Gastrocnemius medialis (tissue), 4 donors: ENCODE measurements at places on chromosomes 12 and 14. TPM values are rescaled to one million over a fixed set of nuclear protein-coding genes. Genes with fewer than 3 reads are reported as not detected.
A peak's percentile ranks its signal among the peaks of the same experiment; 100 is the strongest.

DNA sequence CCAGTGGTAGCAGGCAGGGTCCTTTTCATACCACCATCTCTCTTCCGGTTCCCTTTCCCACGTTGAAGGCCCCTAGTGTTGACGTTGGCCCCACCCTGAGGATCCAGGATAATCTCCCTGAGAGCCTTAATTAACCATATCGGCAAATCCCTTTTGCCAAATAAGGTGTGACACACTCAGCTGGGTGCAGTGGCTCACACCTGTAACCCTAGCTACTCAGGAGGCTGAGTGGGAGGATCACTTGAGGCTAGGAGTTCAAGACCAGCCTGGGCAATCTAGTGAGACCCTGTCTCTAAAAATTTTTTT lies 2.8 kb upstream of the TMEM119 start:
- DNase-seq: no peak

The IL31 gene
- not detected for total RNA-seq

The OLR1 gene
- not detected for total RNA-seq

DNA sequence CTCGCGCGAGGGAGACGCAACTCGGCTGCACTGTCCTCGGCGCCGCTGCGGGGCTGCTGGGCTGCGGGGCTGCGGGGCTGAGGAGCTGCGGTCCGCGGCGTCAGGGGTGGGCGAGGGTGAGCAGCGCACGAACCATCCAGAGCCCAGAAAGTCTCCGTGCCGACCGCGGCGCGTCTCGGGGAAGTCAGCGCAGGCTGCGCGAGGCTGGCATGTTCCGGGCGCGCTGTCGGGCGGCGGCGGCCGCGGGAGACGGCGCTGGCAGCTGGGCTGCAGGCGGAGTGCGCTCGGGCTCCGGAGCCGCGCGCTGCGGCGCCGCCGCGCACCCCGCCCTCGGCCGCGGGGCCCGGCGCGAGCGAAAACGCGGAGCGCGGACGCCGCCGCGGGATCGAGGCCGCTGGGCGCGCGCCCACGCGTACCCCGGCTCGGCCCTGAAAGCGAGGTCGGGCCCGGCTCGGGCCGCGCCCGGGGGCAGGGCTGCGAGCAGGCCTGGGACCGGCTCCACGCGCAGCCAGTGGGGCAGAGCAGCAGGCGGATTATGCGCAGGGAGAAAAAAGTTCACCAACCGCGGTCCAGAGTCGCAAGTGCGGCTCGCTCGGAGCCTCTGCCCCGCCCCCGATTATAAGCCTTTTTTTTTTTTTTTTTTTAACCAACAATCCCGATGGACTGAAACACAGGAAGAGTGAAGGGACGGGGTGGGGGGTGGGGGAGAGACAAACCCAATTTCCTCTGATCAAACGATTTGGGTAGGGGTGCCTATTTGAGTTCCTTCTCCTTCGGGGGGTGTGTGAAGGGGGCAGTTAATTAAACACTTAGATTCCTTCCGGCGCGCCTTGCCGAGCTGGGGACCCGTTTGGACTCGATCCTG lies at the start of gene PRICKLE1:
TSS of gene PRICKLE1 (minus strand) at position 282 of the 865 bp plus-strand sequence. CDS start 117,230 bp downstream, outside the sequence.
- DNase-seq: peak; percentile 17

The NFE2 gene
- total RNA-seq: 8.0 TPM

GRCh38 chr12:58247633-58248032 lies 306.3 kb downstream of the ATP23 start:
- DNase-seq: no peak

DNA sequence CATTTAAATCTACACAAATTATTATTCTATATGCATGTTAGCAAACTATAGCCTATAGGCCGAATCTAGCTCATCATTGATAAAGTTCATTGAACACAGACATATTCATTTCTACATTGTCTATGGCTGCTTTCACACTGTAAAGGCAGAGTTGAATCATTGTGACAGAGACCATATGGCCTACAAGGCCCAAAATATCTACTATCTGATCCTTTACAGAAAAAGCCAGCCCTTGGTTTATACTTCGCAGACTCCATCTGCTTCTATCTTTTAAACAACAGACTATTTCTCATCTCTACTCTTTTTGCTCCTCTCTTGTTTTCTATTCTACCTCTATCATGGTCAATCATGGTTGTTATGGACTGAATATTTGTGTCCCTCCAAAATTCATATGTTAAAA lies 190.7 kb downstream of the EXOC5 start:
- no peak for DNase-seq

DNA sequence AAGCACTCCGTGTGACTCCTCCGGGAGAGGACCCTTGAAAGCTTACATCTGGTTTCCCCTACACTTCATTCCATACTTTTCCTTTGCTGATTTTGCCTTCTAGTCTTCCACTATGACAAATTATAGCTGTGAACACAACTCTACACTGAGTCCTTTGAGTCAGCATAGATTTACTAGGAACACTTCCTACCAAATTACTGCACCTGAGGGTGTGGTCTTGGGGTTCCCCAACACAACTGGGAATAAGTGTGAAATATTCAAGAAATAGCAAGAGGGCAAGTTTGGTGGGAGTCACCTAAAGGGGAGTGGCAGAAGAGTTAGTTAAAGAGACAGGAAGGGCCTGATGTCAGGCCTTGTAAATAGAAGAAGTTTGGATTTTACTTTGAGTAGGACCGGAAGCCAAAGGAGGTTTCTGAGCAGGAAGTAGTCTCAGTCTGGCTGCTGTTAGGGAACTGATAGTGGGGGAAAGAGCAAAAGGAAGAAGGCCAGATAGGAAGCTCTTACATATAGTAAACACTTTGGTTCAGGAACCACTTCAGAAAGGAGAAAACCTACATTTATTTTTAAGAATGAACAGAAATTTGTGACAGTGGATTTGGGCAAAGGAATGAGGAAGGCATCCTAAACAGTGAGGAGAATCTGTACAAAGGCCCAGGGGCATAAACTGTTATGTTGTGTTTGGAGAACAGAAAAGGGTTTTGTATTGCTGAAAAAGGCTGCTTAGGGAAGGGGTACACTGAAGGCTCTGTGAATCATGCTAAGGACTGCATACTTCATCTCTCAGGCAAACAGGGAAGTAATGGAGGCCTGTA lies 14.2 kb downstream of the SEL1L start:
- no peak for DNase-seq

The LRTM2 gene
- not detected for total RNA-seq

GRCh38 chr12:58434726-58435125 lies 485.6 kb downstream of the LRIG3 start:
- DNase-seq: no peak

- no peak for DNase-seq
Measured at GRCh38 chr14:51619561-51619960, 32.1 kb upstream of the FRMD6 start.

- no peak for DNase-seq
Measured at GRCh38 chr14:39890026-39890425, 457.8 kb upstream of the FBXO33 start.

DNA sequence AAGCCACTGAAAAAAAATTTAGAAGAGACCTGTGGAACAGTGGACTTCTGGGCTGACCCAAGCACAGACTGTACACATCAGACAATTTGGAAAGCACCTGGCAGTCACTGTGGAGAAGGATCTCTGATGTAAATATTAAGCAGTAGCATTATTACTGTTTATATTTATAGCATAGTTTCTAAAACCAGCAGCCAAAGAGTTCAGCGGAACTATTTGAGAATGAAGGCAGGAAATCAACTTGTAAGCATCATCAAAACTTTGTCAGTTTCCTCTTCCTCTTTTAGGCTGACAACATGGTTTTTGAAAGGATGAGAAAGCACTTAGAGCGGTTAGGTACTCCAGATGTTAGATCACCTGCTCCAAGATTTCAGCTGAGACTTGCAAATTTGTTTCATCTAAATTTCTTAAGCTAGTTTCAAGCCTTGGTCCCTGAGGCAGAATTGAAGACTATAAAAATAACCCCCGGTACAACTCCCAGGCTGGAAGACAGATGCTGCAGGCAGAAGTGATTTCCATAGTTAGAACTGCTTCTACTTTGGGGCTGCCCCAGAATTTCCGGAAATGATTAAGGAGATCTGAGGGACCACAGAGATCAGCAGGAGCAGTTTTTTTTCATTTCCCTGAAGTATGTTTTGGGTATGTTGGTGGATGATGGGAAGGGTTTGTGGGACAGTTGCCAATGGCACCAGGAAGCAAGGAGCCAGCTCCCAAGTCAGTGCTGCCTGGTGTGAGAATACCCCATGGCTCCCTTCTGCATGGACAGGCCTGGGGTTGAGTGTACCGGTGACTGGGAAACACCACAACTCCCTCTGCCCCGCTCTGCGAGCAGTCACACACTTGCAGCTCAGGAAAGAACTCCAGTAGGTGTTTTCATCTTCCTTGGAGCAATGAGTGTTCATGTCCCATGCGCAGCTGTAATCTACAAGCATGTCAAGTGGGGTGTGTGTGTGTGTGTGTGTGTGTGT lies 354.5 kb downstream of the NUAK1 start:
- no peak for DNase-seq
